Right renal cortex interstitium (tissue), 3 donors: ENCODE measurements at places on chromosomes 3 and 15.

DNA sequence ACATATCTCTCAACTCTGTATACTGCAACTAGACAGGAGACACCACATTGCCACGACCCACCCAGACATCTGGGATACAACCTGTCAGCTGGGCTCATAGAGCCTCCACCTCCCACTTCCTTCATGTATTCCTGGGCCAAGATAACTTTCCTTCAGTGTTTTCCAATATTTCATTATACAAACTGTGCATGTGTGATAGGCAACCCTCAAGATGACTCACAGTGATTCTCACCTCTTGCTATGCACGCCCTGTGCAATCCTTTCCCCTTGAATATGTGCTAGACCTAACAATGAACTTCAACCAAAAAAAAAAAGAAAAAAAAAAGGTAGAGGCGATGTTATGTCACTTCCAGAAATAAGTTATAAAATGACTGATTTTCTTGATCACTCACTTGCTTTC is 138.0 kb upstream of the ALCAM start:
- DNase-seq: no peak

GRCh38 chr3:197027151-197027895 is 2.3 kb downstream of the MELTF start:
- DNase-seq: no peak

DNA sequence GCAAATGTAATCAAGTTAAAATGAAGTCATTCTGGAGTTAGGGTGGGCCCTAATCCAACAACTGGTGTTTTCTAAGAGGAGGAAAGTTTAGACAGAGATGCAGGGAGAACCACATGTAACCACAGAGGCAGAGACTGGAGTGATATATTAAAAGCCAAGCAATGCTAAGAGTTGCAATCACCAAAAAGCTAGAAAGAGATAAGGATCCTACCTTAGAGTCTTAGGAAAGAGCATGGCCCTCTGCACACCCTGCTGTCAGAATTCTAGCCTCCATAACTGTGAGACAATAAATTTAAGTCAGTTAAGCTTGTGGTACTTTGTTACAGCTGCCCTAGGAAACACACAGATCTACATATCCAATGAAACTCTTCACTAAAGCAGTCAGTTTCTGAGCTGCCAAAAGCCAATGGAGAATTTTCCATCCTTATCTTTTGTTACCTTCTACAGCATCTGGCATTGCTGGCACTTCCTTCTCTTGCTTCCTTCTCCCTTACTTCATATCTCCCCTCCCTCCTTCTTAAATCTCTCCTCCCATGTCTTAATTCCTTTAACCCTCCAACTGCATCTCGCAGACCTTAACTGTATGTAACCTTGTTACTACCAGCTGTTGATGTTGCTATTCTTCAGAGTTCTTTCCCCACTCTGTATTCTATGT is 11.2 kb downstream of the DCBLD2 start:
- no peak for DNase-seq

DNA sequence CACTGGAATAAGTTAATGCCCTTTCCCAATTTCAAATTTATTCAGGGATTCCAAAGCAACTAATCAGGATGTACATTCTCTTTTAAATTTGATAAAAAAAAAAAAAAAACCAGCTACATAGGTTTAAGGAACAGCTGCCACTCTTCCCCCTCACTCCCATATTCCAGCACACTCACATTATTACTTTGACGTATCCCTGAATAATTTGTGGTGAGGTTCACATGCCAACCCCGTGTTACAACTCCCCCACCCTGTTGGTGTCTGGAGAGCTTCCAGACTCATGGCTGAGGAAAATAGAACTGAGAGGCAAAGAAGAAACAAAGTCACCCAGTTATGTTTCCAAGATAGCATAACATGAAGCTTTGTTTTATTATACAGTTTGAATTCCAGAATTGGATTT is 300.5 kb upstream of the MME start:
- no peak for DNase-seq

- no peak for DNase-seq
These were observed 10.7 kb downstream of the CHST14 start for GRCh38 chr15:40481341-40482074.

- no peak for DNase-seq
These were observed 54.4 kb downstream of the LRRK1 start for GRCh38 chr15:100973351-100974111.

GRCh38 chr3:30007668-30008067 is 598.7 kb upstream of the TGFBR2 start:
- DNase-seq: no peak
